ENCODE measurements at places on chromosomes 5 and 9.

DNA sequence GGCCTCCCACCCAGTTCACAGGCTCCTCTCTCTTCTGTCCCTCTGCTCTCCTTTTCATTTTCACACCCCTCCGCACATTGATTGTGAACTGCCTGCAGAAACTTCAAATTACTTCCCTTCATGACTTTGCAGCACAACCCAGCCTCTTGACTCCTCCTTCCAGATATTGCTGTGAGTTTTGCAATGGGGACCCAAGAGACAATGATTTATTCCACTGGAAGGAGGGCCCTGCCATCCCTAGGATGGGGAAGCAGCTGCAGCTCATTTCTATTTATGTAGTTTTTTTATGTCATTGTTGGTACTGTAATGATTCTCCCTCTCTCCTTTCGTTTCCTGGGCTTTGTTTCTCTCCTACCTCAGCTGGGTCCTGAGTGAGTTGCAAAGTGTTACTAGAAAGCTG, 364.9 kb downstream of the ICE1 start:
- no peak for DNase-seq

DNA sequence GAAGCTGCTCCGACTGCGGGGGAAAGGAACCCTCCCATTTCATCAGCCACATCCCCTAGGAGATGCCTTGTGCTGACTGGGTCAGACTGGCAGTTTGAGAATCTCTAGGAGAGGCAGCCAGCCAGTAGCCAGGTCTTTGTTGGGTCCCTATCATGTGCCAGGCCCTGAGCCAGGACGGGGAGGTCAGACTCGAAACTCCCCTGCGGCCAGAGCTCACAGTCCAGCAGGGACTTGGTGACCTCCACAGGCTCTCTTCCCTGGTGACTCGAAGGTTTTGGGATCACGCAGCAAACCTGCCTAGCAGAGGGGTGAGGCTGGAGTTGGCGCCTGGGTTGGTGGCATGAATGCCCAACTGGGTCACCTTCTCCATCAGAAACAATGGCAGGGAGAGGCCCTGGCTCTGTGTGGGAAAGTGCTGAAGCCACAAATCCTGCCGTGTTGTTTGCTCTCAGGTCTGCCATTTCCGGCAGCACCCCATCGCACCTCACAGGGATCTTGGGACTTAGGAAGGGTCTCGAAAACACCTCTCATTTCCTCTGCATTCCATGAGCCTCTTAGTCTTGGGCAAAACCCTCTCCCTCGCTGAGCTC, 14.4 kb upstream of the ORM1 start:
- no peak for DNase-seq

- DNase-seq, result no peak
Measured at GRCh38 chr9:135813671-135814290, 93.6 kb downstream of the CAMSAP1 start.

GRCh38 chr5:90037646-90038045, 371.9 kb downstream of the CETN3 start:
- DNase-seq, result no peak

GRCh38 chr5:10333154-10334006, 20.1 kb upstream of the MARCHF6 start:
- no peak for DNase-seq

DNA sequence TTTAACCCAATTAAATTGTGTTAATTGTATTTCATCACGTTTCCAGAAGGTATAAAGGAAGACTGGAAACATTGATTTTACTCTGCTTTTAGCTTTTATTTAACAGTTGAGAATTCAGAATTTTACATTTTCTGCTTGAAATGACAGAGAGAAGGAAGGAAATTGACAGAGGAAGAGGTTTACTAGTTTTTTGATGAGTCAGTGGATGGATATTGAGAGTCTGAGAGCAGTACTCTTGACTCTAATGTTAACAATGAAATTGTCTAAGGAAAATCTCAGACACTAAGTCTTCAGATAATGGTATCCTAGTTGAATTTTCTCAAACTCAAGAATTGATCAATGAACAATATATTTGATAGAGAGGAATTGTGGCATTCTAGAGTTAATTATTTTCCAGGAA, 60.6 kb downstream of the IPO11 start:
- no peak for DNase-seq

- no peak for DNase-seq
Measured at GRCh38 chr9:5364294-5365024, 24.8 kb upstream of the RLN1 start.

- DNase-seq, result no peak
Measured at GRCh38 chr9:125732562-125732961, 14.6 kb upstream of the PBX3 start.

DNA sequence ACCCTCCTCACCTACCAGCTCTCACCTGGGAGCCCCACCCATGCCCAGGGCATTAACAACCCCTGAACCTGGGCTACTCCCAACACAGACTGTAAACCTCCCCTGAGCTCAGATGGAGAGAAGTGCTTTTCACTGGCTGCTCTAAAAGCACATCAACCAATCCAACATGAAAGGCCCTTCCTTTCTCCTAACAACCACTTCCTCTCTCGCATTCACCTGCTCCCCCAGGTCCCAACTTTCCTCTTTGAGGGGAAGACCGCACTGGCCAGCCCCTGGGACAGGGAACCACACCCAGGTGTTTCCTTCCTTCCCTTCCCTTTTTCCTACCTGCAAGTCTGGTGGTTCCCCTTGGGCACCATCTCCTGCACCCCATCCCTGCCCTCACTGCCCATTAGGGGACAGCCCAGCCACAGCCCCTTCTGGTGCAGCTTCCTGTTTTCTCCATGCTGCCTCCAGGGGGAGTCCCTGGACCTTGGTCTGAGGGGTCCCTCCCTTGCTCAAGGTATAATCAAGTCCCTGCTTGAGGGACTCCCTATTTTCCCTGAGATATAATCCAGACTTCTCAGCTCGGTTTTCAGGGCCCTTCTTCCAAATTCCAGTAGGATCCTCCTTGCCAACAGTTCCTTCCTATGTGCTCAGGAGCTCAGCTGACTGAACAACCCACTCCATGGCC, 30.5 kb upstream of the DAB2IP start:
- DNase-seq, result no peak

DNA sequence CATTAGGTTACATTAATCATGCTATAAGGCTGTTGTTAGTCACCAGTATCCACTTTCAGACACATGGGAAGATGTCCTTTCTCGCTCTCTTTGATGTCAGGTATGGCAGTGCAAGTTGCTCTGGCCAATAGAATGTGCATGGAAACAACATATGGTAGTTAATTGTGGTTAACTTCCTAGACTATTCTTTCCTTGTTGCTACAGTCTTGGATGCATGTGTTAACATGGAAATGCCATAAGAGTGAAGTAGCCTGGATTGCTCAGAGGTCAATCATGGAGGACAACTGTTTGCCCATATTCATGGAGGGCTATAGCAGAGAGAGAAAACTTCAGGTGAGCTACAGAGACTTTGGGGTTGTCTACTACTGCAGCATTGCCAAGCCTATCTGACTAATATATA, 245.8 kb upstream of the GAS1 start:
- no peak for DNase-seq

GRCh38 chr5:74396913-74397622, 243.5 kb downstream of the ENC1 start:
- DNase-seq, result no peak

- no peak for DNase-seq
Measured at GRCh38 chr9:92718086-92719001, 46.3 kb downstream of the BICD2 start.
